ENCODE measurements at places on chromosomes 3 and 15.
A peak's percentile ranks its signal among the peaks of the same experiment; 100 is the strongest.

- no peak for DNase-seq
Measured at GRCh38 chr3:133954717-133955360, 59.2 kb upstream of the RAB6B start.

GRCh38 chr3:16316847-16317560, 52.0 kb downstream of the OXNAD1 start:
- no peak for DNase-seq

- no peak for DNase-seq
Measured at GRCh38 chr3:36823806-36824205, 59.5 kb upstream of the DCLK3 start.

GRCh38 chr15:80654299-80654698, 40.8 kb upstream of the ABHD17C start:
- DNase-seq = no peak

- no peak for DNase-seq
Measured at GRCh38 chr3:83500422-83500821, 1458.4 kb upstream of the CADM2 start.

DNA sequence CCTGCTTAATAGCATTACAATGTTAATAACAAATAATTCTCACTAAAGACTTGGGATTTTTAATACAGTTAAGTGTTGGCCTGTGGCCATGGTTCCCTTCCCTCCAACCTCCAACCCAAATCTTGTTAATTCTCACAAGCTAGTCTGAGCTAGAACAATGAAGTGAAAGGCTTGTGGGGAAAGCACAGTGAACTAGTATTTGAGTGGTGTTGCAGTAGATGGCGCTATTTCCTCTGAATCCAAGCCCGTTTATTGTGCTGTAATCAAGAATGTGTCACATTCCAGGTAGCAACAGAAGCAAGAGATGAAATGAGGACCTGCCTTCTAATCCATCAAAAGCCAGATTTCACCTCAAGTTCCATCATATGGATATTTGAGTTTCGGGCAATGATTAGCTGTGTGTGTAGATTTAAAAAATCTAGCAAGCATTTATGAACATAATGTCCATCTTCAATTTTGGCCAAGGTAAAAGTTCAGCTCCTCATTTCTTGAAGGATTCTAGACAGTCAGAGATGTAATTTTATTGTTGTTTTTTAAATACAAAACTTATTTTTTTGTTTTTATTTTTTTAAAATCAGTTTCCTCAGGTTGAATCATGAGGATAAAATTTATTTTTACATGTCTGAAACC, 160.7 kb downstream of the SQOR start:
- DNase-seq = peak; percentile 2

DNA sequence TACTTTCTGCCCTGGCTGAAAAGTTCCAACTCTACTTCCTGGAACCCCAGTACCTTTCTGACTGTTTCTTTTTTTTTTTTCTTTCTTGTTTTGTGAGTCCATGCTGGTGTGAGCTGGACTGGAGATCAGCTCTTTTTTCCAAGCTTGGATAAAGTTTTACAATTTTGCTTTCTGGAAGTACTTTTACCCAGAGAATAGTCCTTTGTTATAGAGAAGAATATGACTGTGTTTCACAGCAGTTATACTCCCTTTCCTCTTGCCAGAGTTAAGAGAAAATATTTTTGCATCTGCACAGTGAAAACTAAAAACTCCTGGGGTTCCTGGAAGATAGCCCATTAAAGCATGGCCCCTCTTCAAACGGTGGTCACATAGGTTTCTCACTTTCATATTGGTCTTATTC, 1100.6 kb downstream of the OTOL1 start:
- no peak for DNase-seq

DNA sequence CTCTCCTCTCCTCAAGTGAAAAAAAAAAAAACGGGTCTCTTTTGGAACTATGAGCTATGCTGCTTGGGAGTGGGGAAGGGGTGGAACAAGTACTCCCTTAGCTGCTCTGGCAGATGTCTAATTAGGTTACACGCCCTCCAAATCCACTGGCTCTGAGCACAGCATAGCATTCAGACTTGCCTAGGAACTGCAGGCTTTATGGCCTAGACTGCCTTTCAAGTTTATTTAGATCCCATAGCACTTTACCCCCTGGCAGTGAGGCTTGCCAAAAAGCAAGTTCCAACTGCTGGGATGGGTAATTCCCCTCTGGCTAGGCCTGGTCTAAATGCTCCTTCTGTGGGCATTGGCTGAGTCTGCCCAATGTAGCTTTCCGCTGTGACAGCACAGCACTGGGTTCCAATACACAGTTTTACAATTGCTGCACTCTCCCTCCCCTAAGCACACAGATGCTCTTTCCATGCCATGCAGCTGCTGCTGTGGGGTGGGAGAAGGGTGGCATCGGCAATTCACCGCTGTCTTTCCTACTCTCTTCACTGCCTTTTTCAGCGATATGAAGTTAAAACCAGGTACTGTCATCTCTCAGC, 152.8 kb downstream of the KCNAB1 start:
- no peak for DNase-seq

DNA sequence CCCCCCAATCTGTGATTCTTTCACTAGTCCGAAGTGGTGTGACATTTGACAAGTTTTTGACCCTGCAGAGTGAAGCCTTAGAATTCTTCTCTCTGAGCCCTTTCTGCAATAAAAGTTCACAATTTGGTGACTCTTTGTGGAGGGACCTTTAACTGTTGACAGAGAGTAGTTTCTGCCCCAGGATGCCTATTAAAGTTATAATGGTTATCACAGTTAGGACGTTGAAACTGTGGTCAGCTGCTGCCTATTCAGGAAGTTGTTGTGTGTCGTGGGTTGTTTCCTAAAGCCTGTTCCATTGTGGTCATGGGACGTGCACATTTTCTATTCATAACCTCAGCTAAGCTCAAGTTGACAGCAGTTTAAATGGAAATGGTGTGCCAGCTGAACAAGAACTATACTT, 274.5 kb downstream of the NEK10 start:
- DNase-seq = no peak

GRCh38 chr15:26889298-26889898, 22.5 kb downstream of the GABRA5 start:
- DNase-seq = peak; percentile 31

DNA sequence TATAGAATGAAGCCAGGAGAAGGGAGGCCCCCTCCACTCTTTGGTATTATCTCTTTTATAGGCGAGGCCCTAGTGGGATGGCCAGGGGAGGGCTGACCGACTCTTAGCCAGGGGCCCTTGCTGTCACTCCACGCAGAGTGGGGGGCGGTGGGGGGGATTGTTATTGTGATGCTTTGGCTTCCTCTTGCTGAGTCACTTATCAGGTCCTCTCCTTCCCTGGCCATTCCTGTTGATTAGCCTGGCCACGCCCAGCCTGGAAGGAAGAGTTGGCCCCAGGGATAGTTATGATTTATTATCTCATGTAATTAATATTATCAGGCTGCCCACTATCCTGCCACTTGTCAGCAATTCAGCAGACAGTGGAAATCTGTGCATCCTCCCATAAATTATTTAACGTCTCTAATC, 25.5 kb upstream of the SKOR1 start:
- DNase-seq = no peak

DNA sequence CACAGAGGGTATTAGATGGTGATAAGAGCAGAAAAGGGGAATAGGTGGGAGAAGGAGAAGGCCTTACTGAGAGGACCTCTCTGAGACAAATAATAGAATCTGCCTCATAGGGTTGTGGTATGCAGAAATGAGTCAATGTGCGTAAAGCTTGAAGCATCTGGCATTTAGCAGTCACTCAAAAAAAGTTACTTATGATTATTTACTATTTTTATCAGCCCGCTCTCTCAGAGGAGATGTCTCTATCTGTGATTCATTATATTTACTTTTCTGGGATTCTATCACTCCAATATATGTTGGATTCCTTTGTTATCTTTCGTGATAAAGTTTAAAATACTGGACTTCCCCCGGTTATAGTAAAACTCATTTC, 4.6 kb upstream of the TM4SF1 start:
- no peak for DNase-seq

- DNase-seq = no peak
Measured at GRCh38 chr3:41307065-41307464, 107.8 kb downstream of the CTNNB1 start.

GRCh38 chr3:141152801-141153678, 78.6 kb upstream of the PXYLP1 start:
- DNase-seq = no peak

DNA sequence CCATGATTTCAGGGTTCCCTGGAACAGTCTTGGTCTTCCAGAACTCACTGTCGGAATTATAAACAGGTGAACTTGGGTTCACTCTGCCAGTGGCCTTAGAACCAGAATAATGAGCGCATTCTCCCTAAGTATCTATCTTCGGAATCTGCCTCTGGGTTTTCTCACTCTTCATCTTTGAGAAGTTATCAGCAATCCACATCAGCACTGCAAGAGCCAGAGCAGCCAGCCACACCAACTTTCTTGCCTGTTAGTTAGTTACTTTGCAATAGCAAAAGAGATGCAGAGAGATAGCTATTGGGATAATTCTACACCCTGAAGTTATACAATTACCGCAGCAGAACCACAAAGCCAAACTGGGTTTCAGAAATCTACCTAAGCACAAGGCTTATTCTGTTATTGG, 25.8 kb downstream of the GLB1 start:
- DNase-seq = no peak

- no peak for DNase-seq
Measured at GRCh38 chr3:13370055-13370454, 50.1 kb downstream of the NUP210 start.

- no peak for DNase-seq
Measured at GRCh38 chr3:147215660-147216059, 190.7 kb downstream of the ZIC4 start.

GRCh38 chr3:21835264-21835663, 84.3 kb upstream of the ZNF385D start:
- DNase-seq = no peak

GRCh38 chr3:133856316-133856715, 39.4 kb downstream of the RAB6B start:
- DNase-seq = no peak

- DNase-seq = no peak
Measured at GRCh38 chr15:101642361-101642760, 9.8 kb downstream of the TM2D3 start.

GRCh38 chr3:63228677-63229076, 49.4 kb upstream of the SYNPR start:
- DNase-seq = no peak

GRCh38 chr15:63888146-63888545, 54.4 kb upstream of the HERC1 start:
- DNase-seq = no peak

GRCh38 chr3:49942651-49943050, 2.7 kb downstream of the RBM6 start:
- no peak for DNase-seq

DNA sequence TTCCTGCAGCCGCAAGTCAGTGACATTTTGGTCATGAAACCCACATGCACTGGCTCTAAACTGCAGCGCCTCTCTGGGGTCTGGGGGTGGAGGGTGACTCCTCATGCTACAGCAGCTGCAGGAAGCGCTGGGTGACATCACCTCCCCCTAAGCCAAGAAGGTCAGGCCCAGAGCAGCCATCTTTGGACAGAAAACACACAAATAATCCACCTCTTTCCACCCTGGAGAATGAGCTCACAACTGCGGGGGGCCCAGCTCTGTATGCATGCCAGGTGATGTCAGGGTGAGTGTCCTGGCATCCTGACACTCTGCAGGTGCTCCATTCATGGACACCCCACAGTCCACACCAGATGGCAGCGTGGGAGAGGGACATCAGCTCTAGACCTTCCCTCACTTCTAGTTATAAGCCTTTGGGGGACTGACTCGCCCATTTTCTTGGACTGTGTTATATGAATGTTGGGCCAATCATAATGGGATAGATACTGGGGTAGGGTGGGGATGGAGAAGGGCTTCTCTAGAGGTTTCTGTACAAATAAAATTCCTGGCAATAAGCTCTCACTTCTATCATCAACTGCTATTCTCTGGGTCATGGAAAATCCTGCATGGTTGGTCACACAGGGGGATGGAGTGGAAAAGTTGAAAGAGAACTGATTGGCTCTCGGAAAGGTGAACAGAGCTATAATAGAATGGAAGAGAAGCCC, 70.7 kb upstream of the THBS1 start:
- no peak for DNase-seq

- peak; percentile 89 for DNase-seq
Measured at GRCh38 chr15:85667491-85668424, 127.0 kb downstream of the KLHL25 start.

DNA sequence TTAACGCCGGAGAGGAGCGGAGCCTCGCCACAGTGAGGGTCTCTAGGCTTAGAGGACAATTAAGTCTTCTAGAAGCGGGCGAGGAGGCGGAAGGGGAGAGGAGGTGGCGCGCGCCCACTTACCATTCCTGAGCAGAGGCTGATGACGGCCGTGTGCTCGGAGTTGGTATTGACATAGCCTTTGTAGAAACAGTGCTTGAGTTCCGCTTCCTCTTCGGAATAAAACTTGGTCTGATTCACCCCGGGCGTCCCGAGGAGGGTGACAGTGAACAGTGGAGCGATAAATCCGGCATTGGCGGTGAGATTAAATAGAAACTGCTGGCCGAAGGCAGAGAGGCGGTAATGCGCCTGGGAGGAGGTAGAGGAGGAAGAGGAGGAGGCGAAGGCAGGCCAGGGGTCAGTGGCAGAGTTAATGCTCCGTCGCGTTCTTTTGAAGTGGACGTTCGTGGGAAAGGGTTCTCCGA, 1.3 kb downstream of the ADAMTS9 start:
- no peak for DNase-seq

DNA sequence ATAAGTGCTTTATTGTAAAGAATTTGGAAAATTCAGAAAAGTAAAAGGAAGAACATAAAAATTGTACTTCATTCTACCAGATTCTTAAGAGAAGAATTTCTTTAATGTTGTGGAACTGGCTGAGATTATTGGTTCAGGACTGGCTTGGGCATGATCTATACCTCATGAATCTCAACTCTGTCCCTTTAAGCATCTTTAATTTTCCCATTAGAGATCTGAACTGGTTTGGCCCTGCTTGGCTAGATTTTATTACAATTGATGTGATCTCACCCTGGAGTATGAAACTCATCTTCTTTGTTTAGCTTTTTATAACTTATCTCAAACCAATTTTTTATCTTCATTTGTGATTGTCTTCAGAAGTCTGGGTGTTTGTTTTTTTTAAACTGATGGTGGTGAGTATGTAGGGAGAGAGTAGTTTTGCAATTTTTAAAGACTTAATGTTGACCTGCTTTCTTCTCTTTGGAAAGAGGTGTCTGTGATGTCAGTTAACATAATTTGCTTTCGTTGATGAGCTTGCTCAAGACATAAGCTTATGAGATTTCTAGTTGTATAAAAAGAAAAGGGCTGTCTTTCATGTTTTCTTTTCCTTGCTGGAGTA, 61.9 kb downstream of the ZNF609 start:
- DNase-seq = no peak

DNA sequence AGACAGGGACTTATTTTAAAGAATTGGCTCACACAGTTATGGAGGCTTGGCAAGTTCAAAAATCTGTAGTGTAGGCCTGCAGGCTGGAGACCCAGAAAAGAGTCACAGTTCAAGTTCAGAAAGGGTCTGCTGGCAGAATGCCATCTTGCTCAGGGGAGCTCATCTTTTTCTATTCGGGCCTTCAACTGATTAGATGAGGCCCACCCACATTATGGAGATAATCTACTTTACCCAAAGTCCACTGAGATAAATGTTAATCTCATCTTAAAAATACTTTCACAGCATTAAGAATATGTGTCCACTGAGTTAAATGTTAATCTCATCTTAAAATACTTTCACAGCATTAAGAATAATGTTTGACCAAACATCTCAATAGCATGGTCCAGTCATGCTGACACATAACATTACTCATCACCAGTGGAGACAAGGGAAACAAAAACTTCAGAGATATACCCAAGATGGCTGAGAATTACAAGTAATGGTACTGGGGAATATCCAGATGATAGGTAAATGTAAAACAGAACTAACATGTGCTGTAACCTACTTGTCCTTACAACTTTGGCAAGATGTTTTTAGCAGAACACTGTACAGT, 74.3 kb upstream of the STAC start:
- DNase-seq = no peak

- no peak for DNase-seq
Measured at GRCh38 chr15:41669701-41670100, 9.5 kb downstream of the MGA start.

Measured in CD4-positive, alpha-beta T cell treated with Interleukin-12 subunit alpha and Interleukin-12 subunit beta, for 1 hour (primary cell).